CD4-positive, alpha-beta memory T cell (primary cell): ENCODE measurements at places on chromosomes 7 and 10.
A peak's percentile ranks its signal among the peaks of the same experiment; 100 is the strongest.

DNA sequence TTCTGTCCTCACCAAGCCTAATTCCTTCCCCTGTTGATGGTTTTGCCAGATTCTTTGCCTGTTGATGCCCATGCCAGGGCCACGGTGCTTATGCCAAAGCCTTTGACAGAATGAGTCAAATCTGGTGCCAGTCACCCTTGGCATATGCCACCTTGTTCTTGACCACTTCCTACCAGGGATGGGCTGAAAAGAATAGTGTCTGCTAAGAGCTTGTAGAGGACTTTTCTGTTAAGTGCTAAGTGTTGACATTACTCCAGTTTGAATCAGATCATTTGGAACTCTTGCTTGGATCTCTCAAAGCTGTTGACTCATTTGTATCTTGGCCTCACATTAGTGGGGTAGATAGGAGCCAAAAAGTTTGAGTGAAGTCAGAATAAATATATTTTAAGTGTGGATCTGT lies 661.2 kb downstream of the AUTS2 start:
- no peak for DNase-seq

DNA sequence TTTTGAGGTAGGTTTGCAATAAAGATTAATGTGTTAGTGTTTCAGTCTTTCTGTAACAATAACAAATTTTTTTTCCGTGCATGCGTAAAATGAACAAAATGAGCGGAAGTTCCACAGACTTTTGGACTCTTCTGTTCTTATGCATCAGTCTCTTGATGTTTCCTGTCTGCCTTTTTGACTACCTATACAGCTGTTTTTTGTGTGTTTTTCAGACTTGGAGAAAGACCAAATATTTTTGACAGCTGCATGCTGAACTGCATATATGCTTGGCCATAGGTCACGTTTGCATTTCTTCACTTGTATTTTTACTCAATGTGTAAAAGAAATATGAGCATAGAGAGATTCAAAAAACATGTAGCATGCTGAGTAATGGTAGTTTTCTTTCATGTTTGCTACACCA lies 119.3 kb downstream of the BBS9 start:
- no peak for DNase-seq

DNA sequence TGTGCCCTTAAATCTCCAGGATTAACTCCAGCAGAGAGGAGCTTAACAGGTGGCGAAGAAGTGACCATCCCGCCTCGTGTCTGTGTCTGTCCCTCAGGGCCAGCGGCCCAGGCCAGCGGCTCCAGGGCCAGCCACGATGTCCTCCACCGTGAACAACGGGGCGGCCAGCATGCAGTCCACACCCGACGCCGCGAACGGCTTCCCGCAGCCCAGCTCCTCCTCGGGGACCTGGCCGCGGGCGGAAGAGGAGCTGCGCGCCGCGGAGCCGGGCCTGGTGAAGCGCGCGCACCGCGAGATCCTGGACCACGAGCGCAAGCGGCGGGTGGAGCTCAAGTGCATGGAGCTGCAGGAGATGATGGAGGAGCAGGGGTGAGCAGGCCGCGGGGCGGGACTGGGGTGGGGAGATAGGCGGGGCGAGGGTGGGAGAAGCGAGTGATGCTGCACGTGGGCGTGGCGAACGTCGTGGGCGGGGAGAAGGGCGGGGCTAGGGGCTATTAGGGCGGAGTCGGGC lies 33.3 kb downstream of the SRRM3 start:
- DNase-seq: peak; percentile 47

DNA sequence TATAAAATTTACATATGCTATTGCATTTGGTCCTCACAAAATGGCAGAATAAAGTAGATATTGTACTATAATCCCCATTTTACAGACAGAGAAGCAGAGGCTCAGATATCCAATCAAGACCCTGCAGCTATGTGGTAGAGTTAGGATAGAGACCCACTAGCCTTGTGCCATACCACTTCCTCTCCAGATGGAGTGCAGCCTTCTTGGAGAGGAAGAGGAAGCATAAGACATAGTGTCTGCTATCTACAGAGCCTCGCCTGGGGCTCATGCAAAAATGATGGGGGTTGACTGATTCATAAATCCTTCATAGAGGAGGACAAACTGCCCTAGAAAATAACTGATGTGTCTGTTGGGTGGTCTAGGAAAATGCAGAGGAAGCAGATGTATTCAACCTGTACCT lies 447.3 kb downstream of the KCNMA1 start:
- DNase-seq: no peak

GRCh38 chr7:101941481-101942383 lies 124.3 kb downstream of the CUX1 start:
- no peak for DNase-seq

DNA sequence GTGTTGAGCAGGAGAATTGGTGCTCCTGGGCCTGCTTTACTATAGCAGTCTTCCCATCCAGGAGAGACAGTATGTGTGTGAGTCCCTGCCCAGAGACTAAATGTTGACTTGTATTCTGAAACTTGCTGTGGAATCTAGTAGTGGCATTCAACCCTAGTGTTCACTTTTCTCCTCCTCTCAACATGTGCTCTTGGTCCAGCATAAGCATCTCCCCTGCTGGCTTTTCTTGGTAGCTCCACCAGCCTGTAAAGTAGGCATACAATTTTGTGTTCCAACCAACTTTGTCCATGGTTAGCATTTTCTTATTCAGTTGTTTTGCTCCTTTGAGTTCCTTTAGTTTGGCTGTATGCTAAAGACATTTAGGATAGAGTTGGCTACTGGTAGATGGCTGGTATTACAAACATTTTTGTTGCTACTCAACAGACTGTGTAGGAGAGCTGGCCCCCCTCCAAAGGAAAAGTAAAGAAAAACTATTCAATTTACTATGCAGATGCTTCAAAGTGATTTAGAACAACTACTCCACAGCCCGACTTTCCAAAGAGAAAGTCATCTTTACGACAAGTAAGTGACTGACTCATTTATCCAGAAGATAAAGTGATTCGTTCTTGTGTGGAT lies 46.0 kb downstream of the ASB4 start:
- DNase-seq: no peak

GRCh38 chr7:134943785-134944400 lies 42.4 kb upstream of the AGBL3 start:
- no peak for DNase-seq
